ENCODE measurements at places on chromosomes 3 and 15.

- no peak for ATAC-seq
Measured at GRCh38 chr3:52132041-52132440, 22.2 kb downstream of the POC1A start.

- ATAC-seq: no peak
Measured at GRCh38 chr3:8736436-8736835, 2.8 kb downstream of the CAV3 start.

GRCh38 chr15:81117136-81117535, 16.9 kb upstream of the CFAP161 start:
- ATAC-seq: no peak

DNA sequence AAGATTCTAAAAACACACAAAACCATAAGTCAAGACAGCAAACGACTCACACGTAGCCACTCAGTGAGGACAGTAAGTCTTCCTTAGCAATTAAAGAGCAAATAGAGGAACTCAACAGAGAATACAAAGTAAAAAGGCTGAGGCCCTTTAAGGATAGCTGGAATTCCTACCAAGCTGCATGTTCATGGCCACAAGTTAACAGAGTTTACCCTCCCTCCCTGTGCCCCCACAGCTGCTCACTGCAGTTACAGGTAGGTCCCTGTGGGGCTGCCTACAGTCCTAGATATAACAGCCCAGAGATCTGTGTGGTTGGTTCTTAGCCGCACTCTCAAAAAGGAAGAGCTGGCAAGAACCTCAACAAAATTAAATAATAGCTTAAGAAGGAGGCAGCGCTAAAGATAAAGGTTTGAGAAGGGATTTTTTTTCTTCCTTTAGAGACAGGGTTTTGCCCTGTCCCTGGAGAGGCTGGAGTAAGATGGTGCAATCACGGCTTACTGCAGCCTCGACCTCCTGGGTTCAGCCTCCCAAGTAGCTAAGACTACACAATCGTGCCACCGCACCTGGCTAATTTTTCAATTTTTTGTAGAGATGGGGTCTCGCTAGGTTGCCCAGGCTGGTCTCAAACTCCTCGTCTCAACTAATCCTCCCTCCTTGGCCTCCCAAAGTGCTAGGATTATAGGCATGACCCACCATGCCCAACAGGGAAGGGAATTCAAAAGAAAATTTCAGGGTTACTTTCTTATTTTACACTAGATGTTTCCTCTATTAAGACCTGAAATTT, 19.3 kb downstream of the SFMBT1 start:
- ATAC-seq: no peak

Measured in SK-N-SH treated with all-trans-retinoic acid at 6 μM for 48 hours (cell line).